ENCODE measurements at places on chromosomes 6 and 20. TPM values are rescaled to one million over a fixed set of nuclear protein-coding genes. Genes with fewer than 3 reads are reported as not detected.

- DNase-seq = no peak
Observed at GRCh38 chr20:41357424-41358163, 9.0 kb downstream of the EMILIN3 start.

- no peak for DNase-seq
Observed at GRCh38 chr6:85676086-85676729, 33.5 kb upstream of the SYNCRIP start.

GRCh38 chr6:71510057-71510713 is 221.6 kb downstream of the OGFRL1 start:
- DNase-seq = peak; percentile 52

DNA sequence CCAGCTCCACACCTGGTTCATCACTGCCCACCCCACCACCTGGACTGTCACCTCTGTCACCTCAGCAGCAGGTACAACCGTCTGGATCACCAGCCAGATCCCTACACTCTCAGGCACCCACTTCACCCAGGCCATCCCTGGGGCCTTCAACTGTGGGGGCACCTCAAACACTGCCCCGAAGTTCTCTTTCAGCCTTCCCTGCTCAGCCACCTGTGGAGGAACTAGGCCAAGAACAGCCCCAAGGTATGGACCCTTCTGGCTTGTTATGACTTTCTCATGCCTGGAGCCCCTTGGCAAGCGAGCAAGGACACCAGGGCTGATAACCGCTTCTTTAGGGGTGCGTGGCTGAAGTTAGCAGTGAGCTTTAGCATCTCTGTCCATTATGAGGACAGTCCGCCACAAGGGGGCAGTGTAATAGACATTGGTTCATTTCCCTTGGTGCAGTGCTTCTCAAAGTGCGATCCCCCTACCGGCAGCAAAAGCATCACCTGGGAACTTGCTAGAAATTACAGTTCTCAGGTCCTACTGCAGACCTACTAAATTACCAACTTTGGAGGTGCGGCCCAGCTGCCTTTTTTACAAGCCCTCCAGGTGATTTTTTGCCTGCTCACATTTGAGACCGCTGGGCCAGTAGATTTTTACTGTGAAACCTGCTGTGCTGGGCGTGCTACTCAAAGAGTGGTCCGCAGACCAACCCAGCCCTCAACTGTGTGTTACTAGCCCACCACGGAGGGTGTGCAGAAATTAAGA is 32.5 kb downstream of the PNPLA1 start:
- peak; percentile 98 for DNase-seq

GRCh38 chr20:14838663-14839628 is 501.5 kb upstream of the FLRT3 start:
- no peak for DNase-seq

Gene PPP1R11
- total RNA-seq = 44.2 TPM

Gene NRSN1
- not detected for total RNA-seq
